Umbilical cord (tissue), 2 donors: ENCODE measurements at places on chromosomes 2 and 18.

DNA sequence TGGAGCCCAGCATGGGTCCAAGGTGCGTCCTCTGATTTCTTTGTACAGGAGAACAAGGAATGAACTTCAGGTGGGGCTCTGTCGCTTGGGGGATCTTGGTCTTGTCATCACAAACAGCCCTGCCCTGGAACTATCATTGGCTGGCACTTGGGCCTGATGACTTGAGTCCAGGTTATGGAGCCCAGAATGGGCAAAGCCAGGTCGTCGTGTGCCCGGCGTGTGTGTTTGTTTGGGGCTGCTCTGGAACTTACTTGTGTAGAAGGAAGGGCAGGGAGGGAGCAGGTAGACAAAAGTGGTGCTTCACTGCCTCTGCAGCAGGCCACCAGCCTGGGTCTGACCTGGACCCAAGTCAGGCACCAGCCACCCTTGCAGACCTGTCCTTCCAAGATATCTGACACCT lies 306.3 kb upstream of the HS6ST1 start:
- DNase-seq = no peak

GRCh38 chr2:60140185-60140584 lies 413.3 kb downstream of the BCL11A start:
- DNase-seq = peak; percentile 91

GRCh38 chr18:7065736-7066135 lies 51.9 kb downstream of the LAMA1 start:
- no peak for DNase-seq

GRCh38 chr2:219611866-219612576 lies 14.4 kb downstream of the STK11IP start:
- no peak for DNase-seq

- peak; percentile 87 for DNase-seq
Measured at GRCh38 chr2:37523814-37524362, 147.6 kb downstream of the CDC42EP3 start.

DNA sequence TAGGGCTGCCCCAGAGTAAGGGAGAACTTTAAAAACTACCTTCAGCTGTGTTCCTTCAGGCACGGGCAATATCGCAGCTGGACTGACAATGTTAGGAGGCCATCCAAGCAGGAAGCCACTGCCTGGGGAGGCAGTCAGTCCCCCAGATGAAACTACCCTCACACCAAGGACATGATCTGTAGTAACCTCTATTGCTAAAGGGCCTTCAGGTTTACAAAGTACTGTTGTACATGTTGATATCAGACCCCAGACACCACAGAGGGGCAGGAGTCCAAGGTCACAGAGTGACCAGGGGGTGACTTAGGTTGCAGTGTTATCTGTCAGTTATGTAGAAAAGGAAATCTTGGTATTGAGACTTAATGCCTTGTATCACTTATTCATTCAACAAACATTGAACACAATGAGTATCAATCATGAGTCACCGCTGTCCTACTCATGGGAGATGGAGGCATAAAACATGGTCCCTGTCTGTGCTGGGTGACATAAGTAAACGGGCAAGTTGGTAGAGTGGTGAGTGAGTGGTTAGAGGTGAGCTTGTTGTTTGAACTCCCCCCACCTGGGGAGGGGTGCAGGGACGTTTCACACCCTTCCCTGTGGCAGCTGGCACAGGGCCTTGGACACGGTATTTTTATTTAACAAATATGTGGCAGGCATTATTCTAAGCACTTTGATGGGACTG lies 7.1 kb downstream of the CABLES1 start:
- no peak for DNase-seq

- DNase-seq = peak; percentile 74
Measured at GRCh38 chr18:68454511-68455228, 260.2 kb downstream of the TMX3 start.

DNA sequence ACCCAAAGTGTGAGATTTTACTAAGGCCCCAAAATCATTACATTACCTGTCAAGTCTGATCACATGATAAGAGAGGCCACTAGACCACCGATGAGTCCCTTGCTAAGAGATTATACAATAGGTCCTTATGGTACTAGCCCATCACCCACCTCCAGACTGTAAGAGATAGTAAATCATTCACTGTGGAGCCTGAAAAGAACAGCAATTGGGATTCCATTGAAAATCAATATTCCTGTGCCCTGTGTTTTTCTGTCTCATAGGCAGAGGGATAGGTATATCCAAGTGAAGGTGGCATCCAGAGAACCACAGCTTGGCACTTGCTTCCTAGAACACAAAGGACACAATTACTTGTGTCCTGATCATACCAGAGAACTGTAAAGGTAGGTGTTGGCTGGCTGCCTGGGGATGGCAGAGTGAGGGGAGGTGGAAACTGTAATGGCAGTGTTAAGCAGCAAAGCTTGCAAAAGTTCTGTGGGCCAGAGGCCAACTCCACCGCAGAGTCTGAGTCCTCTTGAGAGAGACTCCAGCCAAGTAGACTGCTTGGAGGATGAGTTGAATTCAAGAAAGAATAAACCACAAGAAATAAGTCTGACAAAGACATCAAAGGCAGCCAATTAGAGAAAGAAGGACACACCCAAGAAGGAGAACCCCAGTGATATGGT lies 102.0 kb upstream of the PIEZO2 start:
- DNase-seq = no peak

DNA sequence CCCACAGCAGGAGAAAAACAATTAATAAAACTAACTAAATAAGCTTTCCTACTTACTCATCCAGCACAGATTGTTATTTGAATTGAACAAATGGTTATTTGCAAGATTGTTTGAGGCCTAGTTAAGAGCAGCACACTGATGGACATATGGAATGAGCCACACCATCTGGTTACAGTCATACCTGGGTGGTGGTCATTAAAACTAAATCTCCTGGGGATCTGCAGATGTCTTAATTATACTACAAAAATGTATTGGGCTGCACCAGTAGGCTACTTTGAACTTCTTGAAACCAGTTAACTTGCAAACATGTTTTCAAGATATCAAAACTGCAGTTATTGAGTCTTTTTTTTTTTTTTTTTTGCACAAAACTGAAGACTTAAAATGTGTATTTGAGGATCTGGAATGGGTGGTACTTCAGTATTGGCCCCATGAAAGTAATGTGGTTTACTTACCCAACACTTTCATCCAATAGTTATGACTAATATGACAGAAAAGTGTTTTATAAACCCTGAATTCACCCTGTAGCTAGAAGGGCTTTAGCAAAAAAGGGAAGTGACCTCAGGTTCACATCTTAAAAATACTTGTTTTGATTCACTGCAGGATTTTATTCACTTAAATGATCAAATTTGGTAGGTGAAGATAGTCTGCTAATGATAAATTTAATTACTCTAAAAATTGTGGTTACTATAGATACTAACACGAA lies 10.8 kb downstream of the AGFG1 start:
- DNase-seq = no peak

DNA sequence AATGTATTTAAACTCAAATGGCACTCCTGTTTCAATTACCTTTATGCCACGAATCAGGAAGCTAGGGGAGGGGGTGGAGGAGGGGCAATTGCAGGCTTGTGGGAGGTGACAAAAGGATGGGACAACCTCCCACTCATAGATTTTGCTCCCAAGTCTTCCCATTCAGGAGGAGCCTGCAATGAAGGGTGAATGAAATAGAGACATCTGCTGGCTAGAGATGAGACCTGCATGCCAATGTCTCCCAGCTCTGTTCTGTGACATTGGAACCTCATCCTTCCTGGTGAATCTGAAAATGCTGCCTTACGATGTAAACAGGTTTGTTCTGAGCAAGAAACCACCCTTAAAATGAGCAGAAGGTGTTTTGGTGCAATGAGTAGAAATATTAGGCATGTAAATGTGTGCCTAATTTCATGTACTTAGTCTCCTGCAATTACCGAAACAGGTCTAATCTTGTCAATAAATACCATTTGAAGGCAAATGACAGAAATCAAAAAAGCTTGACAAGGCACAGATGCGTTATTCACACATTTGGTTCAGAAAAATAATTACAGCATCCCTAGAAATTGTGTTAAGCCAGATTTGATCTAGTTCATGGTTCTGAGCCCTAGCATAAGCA lies 2.7 kb upstream of the PID1 start:
- DNase-seq = peak; percentile 89

DNA sequence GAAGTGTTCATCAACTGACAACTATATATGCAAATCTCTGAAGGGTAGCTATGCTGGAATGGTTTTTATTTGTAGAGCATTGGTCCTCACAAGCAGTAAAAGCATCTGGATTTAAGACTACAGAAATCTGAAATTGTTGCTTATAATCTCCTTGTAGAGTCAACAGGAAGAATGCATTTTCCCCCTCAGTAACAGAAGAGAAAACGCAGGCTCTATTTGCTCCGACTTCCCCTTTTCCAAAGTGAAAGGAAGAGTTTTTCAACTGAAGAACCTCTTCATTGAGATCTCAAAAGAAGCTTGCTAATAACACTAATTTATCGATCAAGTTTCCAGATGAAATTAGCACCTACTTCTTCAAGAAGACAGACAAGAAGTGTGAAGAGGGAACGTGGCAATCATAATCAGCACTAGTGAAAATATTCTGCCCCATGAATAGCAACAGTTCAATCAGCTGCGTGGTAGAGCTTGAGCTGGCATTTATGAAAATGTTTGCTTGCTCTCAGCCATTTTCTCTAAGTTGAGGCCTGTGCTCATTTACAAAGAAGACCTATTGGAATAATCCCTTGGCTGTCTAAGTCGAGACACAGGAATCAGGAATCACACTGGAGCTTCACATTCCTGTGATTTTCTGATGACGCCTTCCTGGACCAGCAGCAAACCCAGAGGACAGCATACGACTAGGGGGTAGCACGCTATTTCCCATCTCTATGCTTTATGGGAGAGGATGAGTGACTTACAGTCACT lies 43.7 kb downstream of the TGIF1 start:
- DNase-seq = no peak

DNA sequence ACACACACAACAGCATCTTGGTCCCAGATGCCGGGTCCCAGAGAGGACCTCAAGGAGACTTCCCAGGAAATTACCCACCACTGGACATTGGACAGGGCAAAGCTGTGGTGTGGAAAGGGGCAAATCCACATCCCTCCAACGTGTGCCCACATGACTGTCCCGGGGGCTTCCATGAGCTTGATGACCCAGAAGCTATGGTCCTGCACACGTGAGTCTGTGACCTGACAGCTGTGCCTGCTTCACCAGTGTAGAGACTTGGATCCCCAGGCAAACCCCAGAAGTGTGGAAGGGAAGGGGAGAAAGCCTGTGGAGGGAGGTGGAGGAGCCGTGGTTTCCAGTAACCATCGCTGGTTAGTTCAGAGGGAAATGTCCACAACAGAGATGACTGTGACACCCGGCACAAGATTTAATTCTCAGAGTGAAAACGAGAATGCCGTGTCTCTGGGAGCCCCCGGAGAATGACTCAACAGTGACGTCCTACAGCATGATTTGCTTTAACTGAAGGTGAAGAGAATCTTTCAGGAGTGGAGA lies 19.1 kb upstream of the GPR55 start:
- no peak for DNase-seq

- peak; percentile 30 for DNase-seq
Measured at GRCh38 chr18:28045176-28045810, 131.6 kb downstream of the CDH2 start.

- peak; percentile 90 for DNase-seq
Measured at GRCh38 chr2:241271706-241272302, 43.7 kb downstream of the HDLBP start.

GRCh38 chr18:74652392-74652988 lies 54.8 kb downstream of the ZNF407 start:
- peak; percentile 48 for DNase-seq

DNA sequence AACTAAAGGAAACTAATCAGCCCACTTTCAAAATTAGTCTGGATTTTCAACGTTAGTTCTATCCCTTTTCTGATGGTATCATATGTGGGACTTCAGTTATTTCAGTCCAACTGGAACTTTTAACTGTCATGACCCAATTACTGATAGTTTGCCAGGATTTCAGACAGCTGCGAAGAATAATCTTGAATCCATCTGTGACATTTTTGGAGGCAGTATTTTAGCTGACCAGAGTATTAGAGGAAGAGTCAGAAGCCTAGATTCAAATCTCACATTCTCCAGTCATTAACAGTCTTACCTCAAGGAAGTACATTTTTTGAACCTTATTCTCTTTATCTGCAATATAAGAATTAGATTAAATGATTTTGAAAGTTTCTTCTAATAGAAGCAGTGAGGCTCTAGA lies 81.3 kb downstream of the PTRHD1 start:
- peak; percentile 3 for DNase-seq

GRCh38 chr18:524466-524865 lies 24.0 kb upstream of the COLEC12 start:
- DNase-seq = peak; percentile 78

DNA sequence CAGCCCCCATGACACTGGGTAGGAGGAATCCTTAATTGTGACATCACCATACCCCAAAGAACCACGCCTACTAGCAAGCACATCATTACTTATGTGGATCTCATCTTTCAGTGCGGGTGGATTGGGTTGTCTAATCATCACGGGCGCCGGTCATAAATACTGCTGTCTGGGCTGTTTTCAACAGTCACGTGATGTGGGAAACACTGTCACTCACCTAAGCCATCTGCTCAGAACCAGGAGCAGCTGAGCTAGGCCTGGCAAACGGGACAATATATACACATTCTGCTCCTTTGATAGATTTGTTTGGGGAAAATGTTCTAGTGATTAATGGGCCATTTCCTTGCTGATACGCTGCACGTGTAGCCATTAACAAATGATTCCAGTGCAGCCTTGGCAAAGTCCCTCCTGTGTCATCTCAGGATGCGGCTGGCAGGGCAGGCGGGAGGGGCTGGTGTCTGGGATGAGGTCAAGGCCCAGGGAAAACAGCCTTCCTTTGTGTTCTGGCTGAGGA lies 145.9 kb upstream of the COPS8 start:
- DNase-seq = no peak

DNA sequence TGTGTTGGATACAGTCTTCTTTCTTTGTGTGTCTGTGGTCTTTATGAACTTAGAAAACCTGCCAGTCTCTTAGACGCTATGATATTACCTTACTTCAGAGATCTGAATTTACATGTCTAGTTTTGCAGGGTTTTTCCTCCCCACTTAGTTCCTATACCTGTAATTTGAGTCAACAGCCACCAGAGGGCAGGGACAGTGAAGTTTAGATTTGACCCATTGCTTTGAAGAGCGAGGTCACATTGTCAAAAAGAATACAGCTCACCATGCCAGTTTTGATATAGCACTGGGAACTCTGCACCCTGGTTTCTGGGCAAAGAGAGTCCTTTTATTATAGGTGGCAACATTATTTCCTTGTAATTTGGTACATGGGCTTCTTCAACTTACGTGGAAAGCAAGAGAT lies 102.3 kb downstream of the MAPK4 start:
- no peak for DNase-seq

DNA sequence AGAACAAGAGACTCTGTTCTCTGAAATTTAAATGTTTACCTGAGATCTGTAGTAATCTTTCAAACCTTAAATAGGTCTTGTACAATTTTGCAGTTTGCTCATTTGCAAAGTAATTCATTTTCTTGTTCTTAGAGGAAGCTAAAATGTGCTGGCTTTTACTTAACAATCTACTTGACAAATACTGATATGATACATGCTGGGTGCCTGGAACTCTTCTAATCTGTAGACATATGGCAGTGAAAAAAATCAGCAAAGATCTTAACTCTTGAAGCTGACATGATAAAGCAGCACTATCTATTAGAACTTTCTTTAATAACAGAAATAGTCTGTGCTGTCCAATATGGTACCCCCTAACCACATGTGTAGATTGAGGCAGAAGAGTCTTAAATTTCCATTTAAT lies 1352.8 kb upstream of the SLC39A10 start:
- DNase-seq = peak; percentile 21
